H9 (cell line): ENCODE measurements at places on chromosomes 5 and 9. TPM values are rescaled to one million over a fixed set of nuclear protein-coding genes. Genes with fewer than 3 reads are reported as not detected.

Gene PITX1
- total RNA-seq = not detected in 2 replicates

Gene CCDC192
- total RNA-seq = 0.22 TPM in 1 of 2 replicates, not detected in the other

Gene NCBP1
- total RNA-seq = 46.0 and 55.7 TPM in 2 replicates

Gene GABRA1
- total RNA-seq = not detected in 2 replicates

- no peak for DNase-seq
These were observed 23.3 kb upstream of the KIF12 start for GRCh38 chr9:114122136-114123027.

- no peak for DNase-seq
These were observed 75.1 kb upstream of the ATG10 start for GRCh38 chr5:81896764-81897163.

DNA sequence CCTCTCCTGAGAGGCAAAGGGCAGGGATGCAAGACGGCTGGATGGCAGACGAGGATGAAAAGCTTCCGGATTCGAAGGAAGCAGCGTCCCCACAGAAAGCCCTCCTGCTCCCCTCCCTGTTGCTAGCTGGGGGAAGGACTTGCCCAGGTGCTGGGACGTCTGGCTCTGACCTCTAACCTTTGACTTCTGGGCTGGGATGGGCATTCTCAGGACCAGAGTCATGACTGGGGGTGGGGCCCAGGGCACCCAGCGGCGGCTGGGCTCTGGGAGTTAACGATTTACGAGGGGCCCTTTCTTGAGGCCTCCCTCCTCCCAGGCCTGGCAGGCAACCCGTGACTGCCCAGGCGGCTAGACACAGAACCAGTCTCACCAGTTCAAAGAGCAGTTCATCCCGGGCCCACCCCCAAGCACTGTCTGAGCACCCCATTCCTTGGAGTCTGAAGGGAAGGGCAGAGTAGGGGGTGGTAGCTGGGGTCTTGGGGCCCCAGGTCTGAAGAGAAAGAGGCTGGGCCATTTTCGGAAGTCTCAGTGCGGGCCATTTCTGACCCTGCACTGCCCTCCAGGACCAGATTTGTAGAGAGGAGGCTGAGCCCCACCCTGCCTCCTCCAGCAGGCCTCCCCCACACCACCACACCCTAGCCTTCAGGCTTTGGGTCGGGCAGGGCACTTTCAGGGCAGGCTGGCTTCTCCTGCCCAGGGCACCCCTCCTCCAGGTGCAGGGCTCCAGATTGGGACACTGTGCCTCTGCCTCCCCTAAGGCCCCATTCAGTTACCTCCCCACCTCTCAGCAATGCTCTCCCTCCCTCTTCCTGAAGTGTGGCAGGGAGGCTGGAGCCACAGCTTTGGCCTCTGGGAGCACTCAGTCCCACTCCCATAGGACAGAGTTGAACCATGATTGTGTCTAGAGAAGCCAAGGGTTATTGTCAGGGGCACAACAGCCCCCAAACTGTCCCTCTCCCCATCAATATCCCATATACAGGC, 5.0 kb upstream of the CXXC5 start:
- peak; percentile 45 for DNase-seq

GRCh38 chr9:70494221-70494620, 79.8 kb upstream of the KLF9 start:
- no peak for DNase-seq

DNA sequence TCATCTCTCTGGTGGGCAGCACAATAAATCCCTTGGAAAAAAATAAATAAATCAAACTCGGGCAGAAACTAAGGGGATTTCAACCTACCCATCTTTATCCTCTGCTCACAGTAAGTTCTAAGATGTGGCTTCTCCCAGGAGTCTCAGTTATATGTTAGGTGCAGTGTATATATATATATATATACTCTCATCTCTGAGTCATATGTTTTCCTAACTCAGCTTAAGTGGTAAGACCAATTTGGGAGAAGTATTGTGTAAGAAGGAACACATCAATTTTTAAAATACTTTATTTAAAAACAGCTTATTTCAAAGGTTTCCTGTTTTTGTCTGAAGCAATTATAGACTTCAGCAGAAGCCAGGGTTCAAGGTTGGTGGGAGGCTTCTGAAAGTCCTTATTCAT, 20.3 kb upstream of the OSMR start:
- DNase-seq = no peak
